ENCODE measurements at places on chromosomes 5 and 9.

GRCh38 chr5:125868036-125868435 lies 555.2 kb upstream of the GRAMD2B start:
- no peak for DNase-seq

DNA sequence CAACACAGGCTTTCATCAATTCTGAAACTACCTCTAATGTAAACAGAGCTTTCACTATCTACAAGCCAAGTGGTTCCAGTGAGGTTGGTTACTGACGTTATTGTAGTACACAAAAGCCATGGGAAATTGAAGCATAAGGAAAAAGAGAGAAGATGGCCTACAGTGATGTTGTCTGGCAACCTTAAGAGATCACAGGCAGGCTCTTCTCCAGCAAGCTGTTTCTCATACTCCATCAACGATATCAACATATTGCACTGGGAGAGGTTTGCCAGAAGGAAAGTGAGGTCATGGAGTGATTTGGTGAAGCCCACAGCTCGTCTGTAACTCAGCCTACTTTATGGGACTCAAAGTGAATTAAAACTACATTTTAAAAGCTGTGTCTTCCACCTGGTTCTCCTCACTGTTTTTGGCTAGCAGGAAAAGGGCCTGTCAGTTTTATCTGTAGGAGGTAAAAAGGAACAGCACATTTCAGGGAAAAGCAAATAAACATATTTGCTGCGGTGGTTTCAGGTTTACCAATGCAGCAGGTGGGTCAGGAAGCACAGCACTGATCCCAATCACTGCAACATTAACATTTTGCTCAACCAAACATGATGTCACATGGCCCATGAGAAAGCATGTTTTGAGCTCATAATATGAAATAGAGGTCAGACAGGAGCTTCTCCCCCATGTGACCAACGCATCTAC lies 72.9 kb downstream of the ARSB start:
- no peak for DNase-seq

DNA sequence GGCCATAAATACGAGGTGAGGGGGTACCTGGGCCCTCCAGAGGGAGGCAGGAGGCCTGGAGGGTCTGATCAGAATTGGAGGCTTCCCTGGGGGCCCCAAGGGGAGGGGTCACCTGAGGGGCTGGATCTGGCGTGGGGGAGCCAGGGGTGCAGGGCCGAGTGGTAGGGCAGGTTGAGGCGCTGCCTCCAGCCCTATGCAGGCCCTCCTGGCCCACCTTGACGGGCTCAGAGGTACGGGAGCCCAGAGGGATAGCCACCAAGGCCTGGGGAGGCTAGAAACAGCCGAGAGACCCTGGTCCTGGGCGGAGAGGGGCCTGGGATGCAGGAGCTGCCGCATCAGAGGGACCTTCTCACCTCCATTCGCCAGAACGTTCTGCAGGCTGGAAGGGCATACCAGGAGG lies 24.3 kb downstream of the LHX3 start:
- no peak for DNase-seq

DNA sequence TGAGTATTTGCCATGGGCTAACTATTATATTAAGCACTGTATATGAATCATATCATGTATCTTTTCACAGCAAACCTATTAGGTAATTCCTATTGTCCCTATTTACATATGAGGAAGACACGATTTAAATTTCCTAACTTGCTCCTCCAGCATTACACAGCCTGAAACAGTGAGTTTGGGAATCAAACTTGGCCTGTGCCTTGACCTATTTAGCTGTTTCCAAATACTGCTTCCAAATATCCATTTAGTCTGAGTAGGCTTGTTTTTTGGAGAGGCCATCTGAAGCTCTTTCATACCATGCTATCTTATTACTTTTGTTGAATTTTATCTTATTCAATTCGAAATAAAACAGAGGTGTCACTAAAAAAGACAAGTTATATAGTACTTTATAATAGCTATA lies 447.3 kb upstream of the MPDZ start:
- no peak for DNase-seq

- DNase-seq: no peak
These were observed 940 bp upstream of the CAMK4 start for GRCh38 chr5:111223101-111223786.

DNA sequence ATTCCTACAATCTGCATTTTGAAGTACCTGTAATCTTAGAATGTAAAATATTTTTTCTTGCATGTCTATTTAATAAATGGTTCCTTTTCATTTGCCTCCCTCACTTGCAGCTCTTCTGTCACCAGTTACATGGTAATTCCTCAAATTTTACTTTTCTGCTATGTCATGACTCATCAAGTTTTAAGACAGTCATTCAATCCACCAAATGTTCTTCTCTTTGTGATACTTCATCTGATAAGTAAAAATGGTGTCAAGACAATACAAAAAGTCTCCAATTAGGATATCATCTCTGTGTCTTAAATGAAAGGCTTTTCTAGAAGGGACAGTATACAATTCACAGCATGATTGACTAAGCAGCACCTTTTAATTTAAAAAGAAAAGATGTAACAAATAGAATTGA lies 104.9 kb upstream of the FTMT start:
- no peak for DNase-seq

Data from activated effector memory CD4-positive, alpha-beta T cell treated with Interleukin-2 at 50 U/mL for 16 hours (primary cell).